ENCODE measurements at places on chromosomes 13 and 19.

- no peak for DNase-seq
These were observed 583 bp upstream of the LDLR start for GRCh38 chr19:11088506-11089253.

- DNase-seq, result no peak
These were observed 196.5 kb downstream of the GPC6 start for GRCh38 chr13:93422980-93423543.

- peak; percentile 86 for DNase-seq
These were observed 864 bp downstream of the FTL start for GRCh38 chr19:48965806-48966540.

DNA sequence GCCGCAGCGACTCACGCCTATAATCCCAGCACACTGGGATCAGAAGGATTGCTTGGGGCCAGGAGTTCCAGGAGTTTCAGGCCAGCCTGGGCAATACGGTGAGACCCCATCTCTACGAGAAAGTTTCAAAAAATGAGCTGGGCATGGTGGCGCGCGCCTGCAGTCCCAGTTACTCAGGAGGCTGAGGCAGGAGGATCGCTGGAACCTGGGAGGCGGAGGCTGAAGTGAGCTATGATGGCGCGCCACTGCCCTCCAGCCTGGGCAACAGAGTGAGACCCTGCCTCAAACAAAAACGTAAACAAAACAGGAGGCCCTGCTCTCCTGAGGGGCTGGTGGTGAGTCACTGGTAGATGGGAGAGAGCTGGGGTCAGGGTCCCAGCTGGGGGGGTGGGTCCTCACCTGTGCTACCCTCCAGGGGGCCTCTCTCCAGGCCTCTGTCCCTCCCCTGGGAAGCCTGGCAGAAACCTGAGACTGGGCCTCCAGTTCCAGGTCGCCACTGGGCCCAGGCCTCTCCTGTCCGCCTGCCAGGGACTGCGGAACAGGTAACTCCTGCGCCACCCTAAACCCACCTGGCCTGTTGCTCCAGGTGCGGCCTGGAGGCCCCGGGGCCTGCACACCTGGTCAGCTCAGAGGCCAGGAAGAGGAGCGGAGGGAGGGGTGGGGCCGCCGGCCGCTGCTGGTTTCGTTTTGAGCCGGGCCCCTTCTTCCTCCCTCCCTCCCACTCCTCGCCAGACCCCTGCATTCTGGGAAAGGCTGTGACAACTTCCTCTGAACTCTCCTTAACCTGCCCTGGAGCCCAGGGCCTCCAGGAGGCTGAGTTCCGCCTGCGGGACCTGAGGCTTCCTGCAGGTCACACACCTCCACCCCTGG, 17.2 kb upstream of the ZBTB7A start:
- DNase-seq, result no peak

DNA sequence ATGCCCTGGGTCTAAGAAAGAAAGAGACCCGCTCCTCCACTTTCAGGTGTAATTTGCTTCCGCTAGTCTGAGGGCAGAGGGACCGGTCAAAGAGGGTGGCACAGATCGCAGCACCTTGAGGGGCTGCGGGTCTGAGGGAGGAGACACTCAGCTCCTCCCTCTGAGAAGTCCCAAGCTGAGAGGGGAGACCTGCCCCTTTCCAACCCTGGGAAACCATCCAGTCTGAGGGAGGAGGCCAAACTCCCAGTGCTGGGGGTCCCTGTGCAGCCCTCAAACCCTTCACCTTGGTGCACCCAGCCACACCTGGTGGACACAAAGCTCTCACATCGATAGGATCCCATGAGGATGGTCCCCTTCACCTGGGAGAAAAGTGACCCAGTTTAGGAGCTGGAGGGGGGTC, 13.0 kb downstream of the MISP start:
- no peak for DNase-seq

- no peak for DNase-seq
These were observed 5.9 kb downstream of the WIZ start for GRCh38 chr19:15443838-15444237.

- no peak for DNase-seq
These were observed 10.0 kb downstream of the POLR2E start for GRCh38 chr19:1085053-1085658.

GRCh38 chr19:3194106-3195087, 8.7 kb downstream of the NCLN start:
- DNase-seq, result no peak

GRCh38 chr13:44426461-44426860, 52.8 kb downstream of the SERP2 start:
- no peak for DNase-seq

- DNase-seq, result peak; percentile 73
These were observed 13.2 kb upstream of the CREB3L3 start for GRCh38 chr19:4140237-4140711.

GRCh38 chr13:94121686-94122085, 357.8 kb downstream of the DCT start:
- DNase-seq, result no peak

DNA sequence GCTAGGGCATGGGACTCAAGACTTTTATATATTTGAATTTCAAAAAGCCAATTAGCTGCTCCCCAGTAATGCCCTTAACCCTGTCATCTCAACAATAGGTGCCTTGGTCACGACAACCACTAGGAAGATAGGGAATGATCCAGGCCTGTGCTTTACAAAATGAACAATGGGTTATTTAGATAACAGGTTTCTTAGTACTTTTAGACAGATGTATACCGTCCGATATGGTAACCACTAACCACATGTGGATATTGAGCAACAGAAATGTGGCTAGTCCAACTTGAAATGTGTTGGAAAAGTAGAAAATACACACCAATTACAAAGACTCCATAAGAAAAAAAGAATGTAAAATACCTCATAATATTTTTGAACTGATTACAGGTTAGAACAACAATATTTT, 201.2 kb downstream of the LHFPL6 start:
- no peak for DNase-seq

DNA sequence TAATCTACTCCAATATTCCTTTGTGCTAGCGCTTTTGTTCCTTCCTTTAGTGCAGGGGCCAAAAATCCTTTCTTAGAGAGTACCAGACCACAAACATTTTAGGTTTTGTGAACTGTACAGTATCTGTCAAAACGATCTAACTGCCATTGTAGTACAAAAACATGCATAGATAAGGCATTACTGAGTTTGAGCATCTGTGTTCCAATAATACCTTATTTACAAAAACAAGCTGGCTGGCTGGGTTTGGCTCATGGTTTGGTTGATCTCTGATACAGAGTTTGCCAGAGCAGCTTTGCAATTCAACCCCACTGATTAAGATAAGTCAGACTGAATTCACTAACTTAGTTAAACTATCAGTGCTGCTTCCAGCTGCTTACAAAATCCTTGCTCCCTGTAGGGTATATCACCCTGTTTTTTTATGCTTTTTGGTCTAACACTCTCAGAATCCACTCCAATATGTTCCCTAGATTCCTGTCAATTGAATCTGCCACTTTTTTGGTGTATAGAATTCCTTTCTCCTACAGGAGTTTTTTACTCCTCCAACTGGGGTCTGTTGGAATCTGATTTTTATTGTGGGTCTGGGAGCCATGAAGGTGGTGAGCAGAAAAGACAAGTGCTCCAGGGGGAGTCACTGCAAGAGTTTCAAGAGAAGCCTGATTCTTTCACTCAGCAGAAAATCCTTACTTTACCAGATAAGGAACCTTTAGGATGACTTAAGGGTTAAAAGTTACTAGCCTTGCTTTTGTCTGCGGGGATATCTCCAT, 1399.4 kb downstream of the EFNB2 start:
- no peak for DNase-seq

DNA sequence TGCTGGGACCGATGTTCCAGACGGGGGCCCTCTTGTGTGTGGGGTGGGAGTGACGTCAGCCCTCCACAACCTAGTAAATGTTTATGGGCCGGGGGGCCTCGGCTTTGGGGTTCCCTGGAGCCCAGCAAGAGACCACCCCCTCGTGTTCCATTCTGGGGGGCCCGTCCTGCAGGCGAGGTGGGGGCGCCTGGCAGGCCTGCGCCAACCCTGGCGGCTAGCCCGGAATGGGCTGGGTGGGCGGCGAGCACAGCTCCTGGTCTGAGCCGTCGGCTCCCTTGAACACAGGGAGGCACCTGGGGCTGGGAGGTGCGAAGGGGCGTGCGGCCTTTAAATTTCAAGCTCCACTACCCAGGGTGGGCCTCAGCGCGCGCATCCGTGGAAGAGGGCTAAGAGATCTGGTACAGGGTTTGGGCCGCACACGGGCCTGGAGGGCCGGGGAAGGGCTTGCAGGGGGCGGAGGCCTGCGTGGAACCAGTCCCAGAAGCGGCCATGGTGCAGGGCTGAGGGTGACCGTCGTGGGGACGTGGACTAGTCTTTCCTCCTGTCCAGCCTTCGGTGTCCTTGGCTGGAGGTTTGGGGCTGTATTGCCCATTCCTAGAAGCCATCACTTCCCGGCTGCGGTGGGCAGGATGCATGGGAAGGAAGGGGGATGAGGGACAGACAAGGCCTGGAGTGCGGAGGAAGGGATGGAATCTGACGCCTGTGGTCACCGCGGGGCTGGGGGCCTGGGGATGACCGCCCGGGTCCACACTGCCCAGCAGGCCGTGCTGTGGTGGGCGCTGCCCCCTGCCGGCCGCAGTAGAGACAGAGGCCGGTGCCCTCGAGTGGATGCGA, 11.4 kb downstream of the NDUFA11 start:
- no peak for DNase-seq

DNA sequence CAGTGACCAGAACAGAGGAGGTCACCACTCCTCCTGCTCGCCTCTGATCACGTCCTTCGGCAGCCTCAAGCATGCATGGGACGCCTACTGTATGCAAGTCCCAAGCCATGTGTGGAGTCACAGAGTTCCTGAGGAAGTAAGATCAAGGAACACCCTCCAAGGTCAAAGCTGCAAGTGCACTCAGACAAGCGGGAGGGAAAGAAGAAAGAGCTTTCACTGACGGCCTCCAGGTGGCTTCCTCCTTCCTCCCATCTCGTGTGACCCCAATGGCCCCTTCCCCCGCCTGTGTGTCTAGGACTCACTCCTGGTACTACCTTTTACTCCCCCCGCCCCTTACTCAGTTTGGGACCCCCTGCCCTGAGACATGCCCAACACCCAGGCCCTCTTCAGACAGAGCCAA, 6.1 kb downstream of the HAUS8 start:
- no peak for DNase-seq

GRCh38 chr19:8482696-8483095, 19.7 kb downstream of the PRAM1 start:
- DNase-seq, result no peak

Data from NCI-H2081 (cell line).